Fibroblast of lung (primary cell): ENCODE measurements at places on chromosomes 1 and 21. TPM values are rescaled to one million over a fixed set of nuclear protein-coding genes. Genes with fewer than 3 reads are reported as not detected.

Gene CHIA
- not detected in 2 replicates for polyA plus RNA-seq

Gene CELA3B
- not detected in 2 replicates for polyA plus RNA-seq

Gene SPATA1
- polyA plus RNA-seq = 0.54 and 0.96 TPM in 2 replicates

Gene TRAF3IP3
- polyA plus RNA-seq = not detected in 2 replicates

Gene RAB3GAP2
- 23.0 and 31.0 TPM in 2 replicates for polyA plus RNA-seq

Gene PTPRU
- polyA plus RNA-seq = 0.58 and 1.4 TPM in 2 replicates

Gene KRTAP19-3
- not detected in 2 replicates for polyA plus RNA-seq

Gene PRDM16
- polyA plus RNA-seq = 0.15 and 0.30 TPM in 2 replicates

Gene LCE2A
- polyA plus RNA-seq = 0.91 and 8.1 TPM in 2 replicates
